ENCODE measurements at places on chromosomes 12 and 14.

- DNase-seq = no peak
Observed at GRCh38 chr12:43312991-43313505, 239.0 kb downstream of the ADAMTS20 start.

GRCh38 chr12:60259225-60259624, 663.4 kb downstream of the SLC16A7 start:
- DNase-seq = no peak

GRCh38 chr12:117518594-117519270, 157.3 kb upstream of the NOS1 start:
- peak; percentile 9 for DNase-seq

DNA sequence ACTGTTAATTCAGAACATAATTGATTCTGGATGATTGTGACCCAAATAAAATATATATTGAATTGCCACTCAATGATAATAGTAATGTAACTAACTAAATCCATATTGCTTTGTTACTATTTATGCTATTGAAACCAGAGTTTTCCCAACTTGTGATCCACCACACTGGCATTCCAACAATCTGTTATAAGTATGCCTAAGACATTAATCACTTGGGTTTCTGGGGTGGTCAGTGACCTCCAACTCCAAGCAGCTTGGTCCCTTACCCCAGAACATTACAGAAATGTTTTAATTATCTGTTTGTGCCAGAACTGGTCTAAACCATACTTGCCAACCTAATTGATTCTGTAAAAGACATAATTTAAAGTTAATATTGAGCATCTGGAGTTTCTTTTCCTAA, 14.6 kb downstream of the CAPS2 start:
- DNase-seq = peak; percentile 74

DNA sequence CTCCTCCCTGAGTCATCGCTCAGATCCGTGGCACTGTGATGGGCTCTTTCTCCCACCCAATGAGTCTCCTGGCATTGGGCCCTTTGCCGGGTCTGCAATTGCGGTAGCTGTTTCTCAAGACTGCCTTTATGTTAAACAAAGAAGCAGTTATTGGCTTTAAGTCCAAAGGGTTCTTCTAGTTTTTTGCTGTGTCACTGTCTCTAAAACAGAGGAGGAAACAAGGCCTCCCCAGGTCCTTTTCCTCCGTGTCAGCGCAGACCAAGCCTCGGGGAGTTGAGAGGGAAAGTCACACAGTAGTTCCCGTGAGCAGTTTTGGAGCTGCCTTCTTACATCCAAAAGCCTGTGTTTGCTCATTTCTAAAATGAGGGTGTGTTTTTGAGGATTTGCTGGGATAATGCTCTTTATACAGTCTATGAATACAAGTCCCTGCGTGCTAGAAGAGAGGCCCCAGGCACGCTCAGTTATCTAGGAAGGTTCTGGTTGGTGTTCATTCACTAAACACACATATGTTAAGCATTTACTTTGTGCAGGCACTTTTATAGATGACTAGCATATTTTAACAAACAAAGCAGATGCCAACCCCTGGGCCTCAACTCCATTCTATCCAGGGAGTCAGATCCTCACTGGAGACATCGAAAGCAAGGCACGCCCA, 126.0 kb upstream of the PZP start:
- peak; percentile 19 for DNase-seq

DNA sequence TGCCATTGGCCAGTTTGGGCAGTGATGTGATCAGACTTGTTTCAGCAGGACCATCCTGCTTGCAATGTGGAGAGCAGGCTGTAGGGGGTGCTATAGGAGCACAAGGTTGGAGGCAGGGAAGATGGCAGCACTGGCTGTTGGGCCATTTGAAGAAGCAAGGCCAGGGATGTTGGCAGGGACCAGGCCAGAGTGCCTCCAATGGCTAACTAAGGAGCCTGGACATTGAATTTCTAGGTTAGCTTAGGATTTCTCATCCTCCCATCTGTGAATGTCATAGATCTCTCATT, 23.5 kb downstream of the FGF23 start:
- peak; percentile 10 for DNase-seq

GRCh38 chr14:94890785-94891184, 120.9 kb upstream of the GSC start:
- no peak for DNase-seq

GRCh38 chr12:110790301-110790700, 47.6 kb upstream of the PPP1CC start:
- no peak for DNase-seq

GRCh38 chr14:50366115-50366514, 30.6 kb downstream of the CDKL1 start:
- DNase-seq = no peak

DNA sequence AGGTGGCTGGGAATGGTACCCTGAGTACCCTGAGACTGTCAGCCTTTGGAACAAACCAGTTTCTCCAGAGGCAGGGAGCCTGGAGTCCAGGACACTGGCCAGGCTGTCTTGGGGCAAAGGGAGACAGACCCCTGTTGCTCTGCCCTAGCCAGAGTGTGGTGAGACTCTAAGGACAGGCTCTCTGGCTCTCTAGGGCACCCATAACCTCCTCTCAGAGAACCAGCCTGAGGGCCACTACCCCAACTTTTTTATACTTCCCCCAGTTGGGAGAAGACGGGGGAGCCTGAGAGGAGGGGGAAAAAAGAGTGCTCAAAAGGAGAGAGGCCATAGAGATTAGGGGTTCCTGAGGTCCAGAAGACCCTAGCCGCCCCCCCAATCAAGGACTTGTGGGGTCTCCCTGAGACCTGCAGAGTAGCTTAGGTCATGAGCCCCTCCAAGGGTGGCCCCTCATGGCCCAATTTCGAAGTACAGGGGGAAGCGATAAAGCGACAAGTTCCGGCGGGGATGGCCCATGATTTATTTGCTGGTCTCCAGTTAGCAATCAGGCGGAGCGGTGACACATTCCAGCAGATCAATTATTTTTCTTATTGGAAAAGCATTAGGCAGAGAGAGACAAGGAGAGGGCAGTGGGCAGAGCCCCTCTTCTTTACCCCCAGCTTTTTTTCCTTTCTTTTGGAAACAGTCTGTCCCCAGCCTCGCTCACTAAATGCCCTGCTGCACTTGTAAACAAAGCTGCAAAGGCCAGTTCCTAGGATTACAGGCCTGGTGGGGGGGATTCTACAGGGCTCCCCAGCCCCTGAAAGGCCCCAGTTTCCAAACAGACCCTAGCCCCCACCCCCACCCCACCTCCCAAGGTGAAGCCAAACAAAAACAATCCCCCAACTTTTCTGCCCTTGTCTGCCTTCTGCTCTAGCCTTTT, 1.5 kb downstream of the HOXC8 start:
- DNase-seq = no peak

- DNase-seq = no peak
Observed at GRCh38 chr12:115093261-115093660, 409.3 kb upstream of the TBX3 start.

- peak; percentile 4 for DNase-seq
Observed at GRCh38 chr12:68180792-68181744, 21.5 kb upstream of the IFNG start.

DNA sequence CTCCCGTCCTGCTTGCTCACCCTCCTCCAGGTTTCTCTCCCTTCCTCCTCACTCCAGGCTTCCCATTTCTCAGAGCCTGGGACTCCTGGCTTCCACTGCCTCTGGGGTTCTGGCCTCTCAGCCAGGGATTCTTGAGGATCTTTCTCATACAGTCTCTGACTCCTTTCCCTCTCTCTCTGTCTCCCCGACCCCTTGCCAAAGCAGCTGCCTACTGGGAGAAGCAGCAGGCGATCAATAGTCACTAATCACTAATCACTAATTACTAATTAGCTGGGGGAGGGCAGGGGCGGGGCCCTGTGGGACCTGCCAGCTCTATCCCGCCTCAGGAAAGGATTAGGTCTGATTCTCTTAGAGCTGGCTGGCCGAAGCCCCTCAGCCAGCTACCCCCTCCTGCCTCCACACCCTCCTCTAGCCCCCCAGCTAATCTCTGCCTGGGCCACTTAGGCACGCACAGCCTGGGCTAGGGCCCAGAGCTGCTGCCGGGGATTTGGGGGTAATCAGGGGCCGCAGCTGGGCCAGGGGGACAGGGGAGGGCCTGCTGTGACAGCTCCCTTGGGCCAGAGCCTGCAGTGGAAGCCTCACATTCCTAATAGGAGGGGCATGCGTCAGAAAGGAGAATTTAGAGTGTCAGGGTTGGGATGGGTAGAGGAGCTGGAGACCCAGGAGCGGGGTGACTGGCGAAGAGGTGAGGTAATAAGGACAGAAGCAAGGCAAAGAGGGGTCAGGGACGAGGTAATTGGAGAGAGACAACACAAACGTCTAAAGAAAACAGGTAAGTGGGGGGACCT, 2.8 kb downstream of the NXPH4 start:
- no peak for DNase-seq

DNA sequence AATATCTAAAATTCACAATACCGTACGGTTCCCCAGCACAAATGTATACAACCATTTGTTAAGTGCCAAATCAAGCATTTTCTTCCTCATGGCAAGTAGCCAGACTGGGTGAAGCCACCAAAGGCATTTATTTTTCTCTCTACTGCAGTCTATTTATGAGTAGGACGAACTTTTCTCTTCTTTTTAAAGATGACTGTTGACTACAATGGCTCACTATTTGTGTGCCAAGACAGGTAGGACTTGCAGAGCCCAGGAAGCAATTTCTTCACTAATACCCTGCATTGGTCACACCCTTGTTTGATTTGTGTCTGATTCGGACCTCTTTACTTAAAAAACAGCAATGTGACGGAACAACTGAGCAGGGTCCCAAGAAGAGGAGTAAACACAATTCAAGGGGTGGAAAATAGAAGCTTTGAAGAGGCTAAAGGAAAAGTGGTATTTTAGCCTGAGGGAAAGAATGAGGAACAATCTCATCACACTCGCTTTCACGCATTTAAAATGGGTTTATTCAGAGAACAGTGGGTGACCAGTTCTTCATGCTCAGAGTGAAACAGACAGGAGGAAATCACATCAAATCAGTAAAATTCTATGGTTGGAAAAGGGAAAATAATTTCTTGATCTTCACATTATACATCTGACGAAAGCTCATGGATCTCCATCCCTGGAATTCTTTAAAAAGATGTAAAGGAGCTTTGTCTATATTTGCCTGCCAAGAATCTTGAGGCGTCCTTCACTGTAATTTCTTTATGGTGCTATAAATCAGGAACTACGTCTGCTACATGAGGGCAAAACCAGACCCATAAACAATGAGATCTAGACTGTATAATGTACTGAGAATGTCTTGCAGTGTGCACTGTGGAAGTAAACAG, 183.8 kb downstream of the PPM1H start:
- DNase-seq = no peak

DNA sequence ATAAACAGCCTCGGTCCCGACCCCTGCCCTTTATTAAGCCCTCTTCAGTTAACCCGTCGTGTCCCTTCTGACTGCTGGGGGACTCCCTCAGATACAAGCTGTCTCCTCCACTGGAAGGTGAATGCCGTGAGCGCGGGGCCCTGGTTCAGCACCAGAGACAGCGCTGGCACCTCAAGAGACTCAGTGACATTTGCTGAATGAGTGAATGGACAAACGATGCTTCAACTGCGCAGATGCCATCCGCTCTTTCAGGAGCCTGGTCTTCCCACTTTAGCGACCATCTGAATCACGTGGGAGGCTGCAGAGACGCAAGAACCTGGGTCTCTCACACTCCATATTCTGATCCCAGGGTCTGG, 92.6 kb upstream of the SFSWAP start:
- DNase-seq = peak; percentile 15

- no peak for DNase-seq
Observed at GRCh38 chr12:57042695-57043094, 7.2 kb downstream of the MYO1A start.

- DNase-seq = peak; percentile 38
Observed at GRCh38 chr12:107530701-107531100, 154.9 kb upstream of the PWP1 start.

GRCh38 chr12:110780448-110780847, 37.8 kb upstream of the PPP1CC start:
- no peak for DNase-seq

DNA sequence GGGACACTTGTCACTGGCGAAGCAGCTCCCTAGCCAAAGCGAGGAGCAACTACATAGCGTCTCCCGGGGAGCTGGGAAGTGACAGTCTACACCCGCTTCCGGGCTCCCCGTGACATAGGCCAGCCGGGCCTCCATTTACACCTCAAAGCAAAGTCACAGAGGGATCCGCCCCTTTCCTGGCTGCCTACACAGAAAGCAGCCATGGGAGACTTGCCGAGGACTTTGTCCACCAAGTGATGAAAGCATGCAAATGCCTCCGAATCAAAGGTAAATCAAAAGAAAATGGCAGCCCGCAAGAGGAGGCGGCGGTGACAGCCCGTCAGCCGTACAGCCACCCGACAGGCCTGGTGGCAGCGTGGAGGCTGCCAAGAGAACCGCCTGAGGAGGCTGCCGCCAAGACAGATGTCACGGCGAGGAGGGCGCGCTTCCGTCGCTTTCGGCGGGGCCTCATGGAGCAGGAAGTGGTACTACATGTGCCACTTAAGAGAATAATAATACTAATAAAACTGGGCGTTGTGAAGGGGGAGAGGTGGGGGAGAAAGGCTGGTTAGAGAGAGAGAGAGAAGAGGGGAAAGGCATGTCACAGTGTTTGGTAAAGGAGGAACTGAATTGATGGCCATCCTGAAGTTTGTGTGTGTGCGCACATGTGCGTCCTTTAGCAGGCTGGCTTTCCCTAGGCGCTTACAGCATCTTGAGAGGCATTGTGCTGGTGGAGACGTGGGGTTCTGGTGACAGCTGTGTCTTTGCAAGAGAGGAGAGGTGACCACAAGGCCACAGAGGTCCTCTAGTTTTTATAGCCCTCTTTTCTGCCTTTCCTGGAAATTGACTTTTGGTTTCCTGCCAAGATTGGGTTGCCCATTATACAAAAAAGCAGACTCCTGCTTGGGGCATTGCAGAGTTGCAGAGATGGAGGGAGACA, 661.7 kb downstream of the VRK1 start:
- peak; percentile 5 for DNase-seq

DNA sequence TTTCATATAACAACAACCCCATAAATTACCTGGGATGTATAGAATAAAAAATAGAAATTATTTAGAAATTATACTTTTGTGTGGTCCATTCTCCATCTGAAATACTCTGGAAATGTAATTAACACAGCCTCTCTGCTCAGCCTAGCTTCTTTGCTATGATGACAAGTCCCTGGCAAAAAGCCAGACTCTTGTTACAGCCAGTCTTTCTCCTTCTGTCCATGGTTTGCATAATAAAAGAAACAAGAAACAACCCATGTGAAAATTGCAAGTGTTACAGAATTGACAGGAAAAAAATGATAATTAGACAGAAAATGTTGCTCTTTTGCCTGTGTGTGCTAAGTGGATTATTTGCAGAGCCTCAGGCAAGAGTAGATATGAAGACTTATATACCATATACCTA, 61.3 kb downstream of the C12orf50 start:
- DNase-seq = no peak

GRCh38 chr14:44428231-44428945, 78.7 kb downstream of the FSCB start:
- DNase-seq = no peak

DNA sequence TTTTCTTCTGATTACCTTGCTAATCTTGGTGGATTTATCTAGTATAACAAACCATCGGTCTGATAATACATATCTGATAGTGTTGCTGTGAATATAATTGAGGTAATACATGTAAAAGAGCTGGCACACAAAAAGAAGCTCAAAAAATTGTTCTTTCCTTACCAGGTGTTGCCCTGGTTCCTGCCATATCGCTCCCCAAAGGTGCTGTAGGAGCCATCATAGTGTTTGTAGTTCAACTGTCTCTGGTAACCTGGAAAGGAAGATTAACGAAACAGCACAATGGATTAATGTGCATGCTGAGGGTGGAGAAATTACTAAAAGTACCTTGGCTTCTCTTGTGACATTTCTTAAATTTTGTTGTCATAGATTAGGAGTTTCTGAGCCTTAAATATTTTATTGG, 36.6 kb downstream of the A2M start:
- DNase-seq = no peak
